Stimulated activated CD4-positive, alpha-beta T cell treated with anti-CD3 and anti-CD28 coated beads, Interleukin-15, amount 100 ng/mL, for 48 hours (primary cell): ENCODE measurements at places on chromosomes 3 and 15.

DNA sequence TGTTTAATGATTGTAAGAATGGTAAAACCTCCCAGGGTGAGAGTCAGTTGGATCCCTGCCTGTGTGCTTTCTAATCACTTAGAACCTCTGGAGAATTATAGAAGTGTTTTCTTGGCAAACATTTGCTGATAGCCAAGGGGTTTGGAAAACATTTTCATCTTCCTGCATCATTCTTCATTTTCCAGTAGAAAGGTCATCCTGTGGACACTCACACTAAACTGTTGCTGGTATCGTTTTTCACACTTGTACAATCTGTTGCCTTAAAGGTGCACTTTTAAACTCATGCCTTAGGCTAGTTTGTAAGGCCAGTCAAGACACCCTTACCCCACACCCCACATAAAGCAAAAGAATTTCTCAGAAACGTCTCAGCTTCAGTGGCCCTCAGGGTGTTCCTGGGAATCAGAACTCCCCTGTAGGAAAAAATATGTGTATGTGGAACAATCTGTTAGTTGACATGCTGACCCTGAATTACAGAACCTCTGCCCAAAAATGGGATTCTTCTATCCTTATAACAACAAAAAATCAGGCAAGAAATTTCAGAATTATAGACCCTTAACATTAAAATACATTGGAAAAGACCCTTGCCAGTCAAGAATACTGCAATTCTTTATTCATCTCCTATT, 5.8 kb upstream of the PLD1 start:
- no peak for DNase-seq

GRCh38 chr15:100593431-100593830, 8.6 kb downstream of the LINS1 start:
- no peak for DNase-seq

DNA sequence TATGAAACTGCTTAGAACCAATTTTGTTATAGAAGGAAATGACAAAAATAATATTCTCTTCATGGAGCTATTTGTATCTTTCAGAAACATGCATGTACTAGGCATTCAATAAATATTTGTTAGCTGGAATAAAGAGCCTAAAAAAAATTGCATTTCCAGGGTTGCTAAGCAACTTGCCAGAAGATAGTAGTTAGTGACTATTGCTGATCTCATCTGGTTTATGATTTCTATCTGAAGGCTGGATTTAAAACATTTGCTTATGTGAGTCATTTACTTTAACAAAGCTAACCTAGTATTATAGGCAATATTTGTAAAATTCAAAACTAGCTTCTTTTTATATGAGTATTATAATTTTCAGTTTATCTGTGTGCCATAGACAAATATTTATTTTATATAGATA, 78.3 kb downstream of the NAALADL2 start:
- DNase-seq = no peak

DNA sequence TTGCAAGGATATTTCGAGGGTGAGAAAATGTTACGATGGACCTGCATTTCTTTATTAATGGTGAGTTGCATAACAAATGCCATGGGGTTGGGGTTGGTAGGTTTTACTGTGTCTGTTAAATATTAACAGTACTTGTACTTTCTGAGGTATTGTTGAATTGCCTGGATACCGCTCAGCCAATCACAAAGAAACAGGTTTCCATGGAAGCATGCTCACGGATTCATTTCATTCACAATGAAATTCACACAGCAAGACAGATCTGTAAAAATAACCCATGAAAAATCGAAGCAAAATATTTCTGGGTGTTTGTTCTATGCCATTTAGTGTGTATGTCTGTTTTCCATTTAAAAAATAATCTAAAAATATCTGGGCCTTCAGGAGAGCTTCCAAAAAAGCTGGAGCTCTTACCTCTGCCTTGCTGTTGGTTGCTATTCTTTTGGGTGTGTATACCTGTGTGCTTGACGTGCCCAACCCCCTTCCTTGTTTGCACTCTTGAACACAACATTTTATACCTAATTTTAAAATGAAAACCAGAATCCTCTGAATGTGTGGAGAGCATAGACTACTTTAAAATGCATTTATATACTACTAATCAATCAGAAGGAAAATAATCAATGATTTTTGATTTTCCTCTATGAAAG, 479.8 kb upstream of the TBL1XR1 start:
- DNase-seq = no peak

DNA sequence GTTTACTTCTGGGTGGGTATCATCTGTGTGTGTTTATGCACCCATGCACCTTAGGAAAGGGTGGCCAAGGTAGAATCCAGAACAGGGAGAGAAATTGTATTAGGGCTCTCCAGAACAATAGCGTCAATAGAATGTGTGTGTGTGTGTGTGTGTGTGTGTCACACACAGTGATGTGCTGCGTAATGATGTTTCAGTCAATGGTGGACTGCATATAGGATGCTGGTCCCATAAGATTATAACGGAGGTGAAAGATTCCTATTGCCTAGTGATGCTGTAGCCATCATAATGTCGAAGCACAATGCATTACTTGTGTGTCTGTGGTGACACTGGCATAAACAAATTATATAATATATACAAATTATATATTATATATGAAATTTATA, 69.3 kb upstream of the PRR23C start:
- no peak for DNase-seq

- no peak for DNase-seq
Measured at GRCh38 chr15:27846722-27847395, 252.3 kb downstream of the OCA2 start.

DNA sequence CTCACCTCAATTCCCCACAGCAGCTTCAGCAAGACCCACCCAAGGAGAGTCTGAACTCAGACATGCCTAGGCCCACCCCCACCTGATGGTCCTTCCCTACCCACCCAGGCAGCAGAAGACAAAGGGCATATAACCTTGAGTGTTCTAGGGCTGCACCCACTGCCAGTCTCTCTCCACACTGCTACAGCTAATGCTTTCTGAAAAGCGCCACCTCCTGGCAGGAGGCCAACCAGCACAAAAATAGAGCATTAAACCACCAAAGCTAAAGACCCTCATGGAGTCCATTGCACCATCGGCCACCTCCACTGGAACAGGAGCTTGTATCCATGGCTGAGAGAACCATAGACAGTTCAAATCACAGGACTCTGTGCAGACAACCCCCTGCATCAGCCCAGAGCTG, 11.3 kb upstream of the RPL39L start:
- DNase-seq = peak; percentile 52

DNA sequence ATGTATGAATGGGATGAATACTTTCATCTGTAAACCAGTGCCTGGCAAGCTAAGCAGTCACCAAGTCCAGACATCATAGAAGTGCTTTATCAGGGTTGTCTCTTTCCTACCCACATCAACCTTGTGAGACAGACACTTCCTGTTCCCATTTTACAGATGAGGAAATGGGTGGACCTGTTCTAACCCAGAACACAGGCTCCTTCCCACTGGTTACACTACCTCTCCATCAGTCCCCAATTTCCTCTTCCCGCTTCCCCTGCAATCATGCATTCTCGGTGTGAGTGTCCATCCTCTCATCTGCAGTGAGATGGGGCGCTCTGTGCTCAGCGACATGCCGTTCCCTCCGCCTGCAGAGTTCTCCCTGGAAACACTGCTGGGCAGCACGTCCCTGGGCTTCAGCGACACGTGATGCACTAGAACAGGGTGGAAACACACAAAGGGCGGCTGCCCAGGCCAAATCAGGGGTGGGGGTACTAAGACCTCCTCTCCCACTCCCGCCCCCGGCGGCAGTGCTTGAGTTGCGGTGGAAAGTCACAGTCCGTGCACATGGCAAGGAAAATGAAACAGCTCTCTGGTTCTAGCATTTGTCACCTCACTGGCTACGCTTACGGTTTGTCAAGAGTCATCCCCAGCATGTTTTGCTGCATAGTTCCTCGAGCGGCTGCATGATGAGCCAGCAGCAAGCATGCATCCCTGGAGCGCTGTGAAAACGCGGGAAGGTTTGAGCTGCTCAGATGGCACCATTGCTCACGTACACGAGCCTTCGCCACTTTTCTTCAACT, 201.1 kb downstream of the ADAMTS17 start:
- DNase-seq = no peak

DNA sequence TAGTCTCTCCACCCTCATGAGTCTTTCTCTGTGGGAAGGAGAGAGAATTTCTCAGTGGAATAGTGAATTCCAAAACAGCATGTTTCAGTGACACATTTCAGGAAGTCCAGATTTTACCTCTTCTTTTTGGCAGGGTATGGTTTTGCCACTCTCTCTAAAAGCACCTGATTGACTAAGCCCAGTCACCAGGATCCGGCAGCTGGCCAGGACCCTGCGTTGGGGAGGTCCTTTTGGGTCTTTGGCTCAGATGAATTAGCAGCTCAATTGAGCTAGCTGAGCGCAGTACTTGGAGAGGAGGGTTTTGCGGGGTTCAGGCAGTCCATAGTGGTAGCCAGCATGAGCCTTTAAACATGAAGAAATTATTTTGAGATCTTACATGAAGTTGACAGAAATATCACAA, 548.2 kb downstream of the PDCD6IP start:
- DNase-seq = no peak

- no peak for DNase-seq
Measured at GRCh38 chr3:186307594-186308221, 54.3 kb downstream of the DGKG start.

GRCh38 chr3:109973733-109974132, 636.4 kb upstream of the DPPA4 start:
- no peak for DNase-seq

DNA sequence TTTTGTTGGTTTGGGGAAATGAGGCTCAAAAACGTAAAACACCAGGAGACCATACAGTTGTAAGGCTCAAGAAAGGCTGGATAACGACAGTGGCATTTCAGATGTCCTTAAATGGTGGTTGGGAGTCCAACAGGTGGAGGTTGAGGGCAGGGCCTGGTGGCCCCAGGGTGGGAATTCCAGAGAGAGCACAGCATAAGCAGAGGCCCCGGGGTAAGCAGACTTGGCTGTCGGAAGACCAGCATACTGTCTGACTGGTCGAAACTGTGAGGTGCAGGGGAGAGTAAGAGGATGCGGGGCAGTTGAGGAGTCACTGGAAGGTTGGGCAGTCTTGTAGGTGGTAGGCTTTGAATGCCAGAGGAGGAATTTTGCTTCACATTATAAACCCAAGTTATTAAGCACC, 48.3 kb downstream of the SRP14 start:
- DNase-seq = no peak

- no peak for DNase-seq
Measured at GRCh38 chr15:88309363-88309762, 52.8 kb upstream of the NTRK3 start.

DNA sequence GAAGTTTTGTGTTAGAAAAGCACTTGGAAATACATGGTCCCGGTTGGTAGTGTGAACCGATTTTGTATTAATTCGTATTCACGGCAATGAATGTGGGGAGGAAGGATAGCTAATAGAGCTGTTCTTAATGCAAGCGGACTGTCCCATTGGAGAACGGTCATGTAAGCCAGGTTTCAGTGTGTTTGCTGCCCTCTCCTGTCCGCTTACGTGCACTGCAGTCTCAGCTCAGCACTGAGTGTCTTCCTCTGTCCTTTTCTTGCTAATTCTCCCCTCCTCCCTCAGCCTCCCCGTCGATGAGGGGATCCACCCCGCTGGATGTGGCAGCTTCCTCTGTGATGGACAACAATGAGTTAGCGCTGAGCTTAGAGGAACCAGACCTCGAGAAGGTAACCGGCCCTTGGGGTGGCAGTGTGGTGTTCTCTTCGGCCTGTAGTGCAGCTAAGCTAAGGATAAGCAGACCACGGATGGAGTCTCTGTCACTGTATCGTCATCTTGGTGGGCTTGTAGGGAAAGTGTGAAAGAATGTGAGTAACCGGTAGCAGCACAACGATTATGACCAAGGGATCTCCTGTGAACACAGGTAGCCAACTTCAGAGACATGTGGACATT, 267.5 kb upstream of the CHRM5 start:
- DNase-seq = peak; percentile 53

GRCh38 chr3:78506581-78507195, 1261.1 kb downstream of the ROBO1 start:
- DNase-seq = no peak

DNA sequence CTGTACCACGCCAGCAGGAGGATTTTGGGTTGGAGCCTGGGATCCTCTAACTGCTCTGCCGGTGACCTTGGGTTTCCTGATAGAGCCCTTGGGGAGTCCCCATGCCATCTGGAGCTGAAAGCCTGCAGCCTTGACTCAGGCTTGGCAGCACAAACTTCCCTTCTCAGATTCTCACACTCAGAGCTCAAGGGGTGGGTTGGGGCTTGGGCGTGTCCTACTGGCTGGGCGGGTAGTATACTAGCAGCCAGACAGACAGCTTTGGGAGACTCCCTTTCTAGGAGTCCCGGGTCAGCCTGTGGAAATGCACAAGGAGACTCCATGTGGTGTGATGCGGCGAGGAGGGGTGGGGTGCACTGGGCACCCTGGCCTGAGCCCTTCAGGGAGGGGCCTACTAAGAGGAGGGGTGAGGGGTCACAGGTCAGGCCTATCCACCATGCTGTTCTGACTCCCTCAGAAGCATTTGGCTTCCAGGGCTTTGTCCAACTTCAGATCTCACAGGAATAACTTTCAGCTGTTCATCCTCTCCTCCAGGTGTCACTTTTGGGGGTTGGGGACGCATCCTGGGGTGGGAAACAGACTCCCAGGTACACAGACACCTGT, 21.6 kb upstream of the PLXNA1 start:
- no peak for DNase-seq

- no peak for DNase-seq
Measured at GRCh38 chr3:156070028-156070427, 50.4 kb upstream of the KCNAB1 start.

DNA sequence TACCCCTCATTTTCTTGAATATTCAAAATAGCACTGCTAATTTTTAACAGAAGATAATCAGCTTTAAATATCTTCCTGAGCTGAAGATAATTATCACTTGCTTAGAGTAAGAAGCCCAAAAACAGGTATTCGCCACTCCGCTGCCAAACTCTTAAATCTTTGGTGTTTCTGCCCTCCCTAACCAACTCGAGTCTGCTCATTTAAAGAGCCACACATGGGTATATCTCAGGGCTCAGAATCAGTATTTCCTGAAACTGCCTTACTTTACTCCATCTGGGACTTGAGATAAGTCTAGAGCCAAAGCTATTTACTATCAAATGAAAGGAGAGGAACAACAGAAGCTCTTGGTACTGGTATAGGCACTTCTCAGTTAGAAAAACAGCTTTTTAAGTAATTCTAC, 10.8 kb downstream of the PDCD10 start:
- DNase-seq = no peak

DNA sequence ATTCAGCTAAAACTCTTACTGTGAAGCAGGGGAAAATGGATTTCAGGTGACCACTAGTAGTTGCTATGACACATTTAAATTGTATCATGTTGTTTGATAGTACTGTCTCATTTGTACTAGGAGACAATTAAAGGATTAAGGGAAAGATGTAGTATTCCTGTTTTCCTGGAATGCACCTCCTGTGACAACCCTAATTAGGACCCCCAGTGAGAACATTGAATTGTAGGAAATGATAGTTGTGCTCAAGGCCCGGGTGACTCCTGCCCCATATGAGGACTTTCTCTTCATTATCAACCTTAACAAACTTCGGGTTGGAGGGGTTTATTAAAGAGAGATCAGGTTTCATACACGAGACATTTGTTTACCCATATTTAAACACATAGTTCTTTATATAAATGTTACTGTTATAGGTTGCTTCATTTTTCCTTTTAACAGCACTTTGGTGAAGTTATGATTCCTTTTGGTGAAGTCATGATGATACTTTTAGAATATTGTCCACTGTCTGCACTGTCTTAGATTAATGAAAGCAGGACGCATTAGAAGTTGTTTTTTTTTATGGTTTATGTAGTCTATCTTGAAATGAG, 392.6 kb upstream of the NAALADL2 start:
- DNase-seq = no peak
